Naive thymus-derived CD8-positive, alpha-beta T cell (primary cell): ENCODE measurements at places on chromosomes 5 and 9. TPM values are rescaled to one million over a fixed set of nuclear protein-coding genes. Genes with fewer than 3 reads are reported as not detected.
A peak's percentile ranks its signal among the peaks of the same experiment; 100 is the strongest.

KLF4 gene
- 0.82 TPM for total RNA-seq

- H3K36me3 ChIP-seq, result no peaks in the 10 kb centered on the region
- no peak overlapping the region for H3K4me3 ChIP-seq
- no peaks in the 10 kb centered on the region for H3K4me1 ChIP-seq
- H3K27ac ChIP-seq, result no peak overlapping the region
Observed at GRCh38 chr9:110115826-110116542, 92.0 kb downstream of the C9orf152 start.

DNA sequence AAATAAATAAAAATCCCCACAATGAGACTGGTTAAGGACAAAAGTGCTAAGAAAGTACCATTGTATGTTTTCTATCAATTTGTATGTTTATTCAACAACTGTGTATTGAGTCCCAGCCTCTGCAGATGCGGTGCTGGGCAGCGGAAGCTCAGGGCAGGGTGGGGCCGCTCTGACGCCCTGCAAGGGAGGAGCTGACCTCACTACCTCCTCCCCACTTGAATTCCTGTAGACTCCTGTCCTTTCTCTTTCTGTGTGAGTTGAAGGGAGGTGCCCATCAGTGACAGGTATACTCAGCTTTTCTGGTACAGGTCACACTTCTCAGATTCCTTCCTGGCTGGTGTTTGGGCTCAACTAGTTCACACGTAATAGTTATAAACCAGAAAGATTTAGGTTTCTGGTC, 27.0 kb downstream of the ANGPTL2 start:
- no peaks in the 10 kb centered on the region for H3K27me3 ChIP-seq
- no peak for DNase-seq
- H3K36me3 ChIP-seq, result peaks cover 8% of the 10 kb centered on the region
- no peak overlapping the region for H3K27ac ChIP-seq
- no peak overlapping the region for H3K4me3 ChIP-seq

DNA sequence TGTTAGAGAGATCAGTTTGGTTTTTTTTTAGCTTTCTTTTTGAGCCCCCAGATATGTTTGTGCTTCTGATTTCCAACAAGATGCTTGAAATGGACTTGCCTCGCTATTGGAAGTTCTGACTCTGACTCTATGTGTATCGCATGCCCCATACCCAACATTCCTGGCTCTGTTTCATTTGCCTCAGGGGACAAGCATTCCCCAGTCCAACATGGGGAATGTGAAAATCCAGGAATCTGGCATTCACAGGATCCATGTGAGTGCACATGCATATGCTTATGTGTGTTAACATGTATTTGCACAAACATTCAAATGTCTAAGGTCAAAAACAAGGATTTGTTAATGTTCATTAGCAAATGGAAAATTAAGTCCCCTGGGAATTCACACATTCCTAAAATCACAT, 233.9 kb downstream of the TLR4 start:
- peaks cover 4% of the 10 kb centered on the region for H3K27me3 ChIP-seq
- no peak for DNase-seq
- no peaks in the 10 kb centered on the region for H3K36me3 ChIP-seq
- no peak overlapping the region for H3K4me3 ChIP-seq
- H3K4me1 ChIP-seq, result peaks cover 7% of the 10 kb centered on the region

GRCh38 chr5:171418316-171418981, 998 bp upstream of the FGF18 start:
- peaks cover 6% of the 10 kb centered on the region for H3K27me3 ChIP-seq
- H3K36me3 ChIP-seq, result no peaks in the 10 kb centered on the region
- peak; percentile 66 for DNase-seq
- H3K4me1 ChIP-seq, result peaks cover 14% of the 10 kb centered on the region

IFNA21 gene
- total RNA-seq, result not detected

DNA sequence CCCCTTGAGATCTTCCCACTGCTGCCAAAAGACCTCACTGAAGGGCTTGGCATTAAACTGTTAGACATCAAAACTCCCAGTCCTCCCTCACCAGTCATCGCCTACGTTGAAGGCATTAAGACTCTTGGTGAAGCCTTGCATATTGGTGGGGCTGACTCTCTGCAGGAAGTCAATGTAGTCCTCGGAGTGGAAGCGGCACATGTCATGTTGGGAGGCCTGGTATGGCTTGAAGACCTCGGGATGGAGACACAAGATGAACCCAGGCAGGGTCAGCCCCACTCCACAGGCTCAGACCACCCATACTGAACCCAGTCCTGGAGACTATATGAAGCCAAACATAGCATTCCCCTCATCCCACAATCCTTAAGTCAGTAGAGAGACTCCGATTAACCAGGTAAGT, 1.9 kb downstream of the HDAC3 start:
- DNase-seq, result no peak
- H3K27ac ChIP-seq, result peak overlapping the region; percentile 70
- H3K4me1 ChIP-seq, result peaks cover 50% of the 10 kb centered on the region
- no peaks in the 10 kb centered on the region for H3K27me3 ChIP-seq
